ENCODE measurements at places on chromosomes 16 and 17. TPM values are rescaled to one million over a fixed set of nuclear protein-coding genes. Genes with fewer than 3 reads are reported as not detected.

Gene KRTAP4-11
- total RNA-seq = not detected

Gene CTRB1
- total RNA-seq = not detected

Gene CAMTA2
- total RNA-seq = 27.4 TPM

Gene TSNAXIP1
- 0.48 TPM for total RNA-seq

Gene KRTAP9-4
- 18.8 TPM for total RNA-seq

Gene CD300E
- total RNA-seq = not detected

Gene CPD
- 54.7 TPM for total RNA-seq

Gene ACSM5
- 2.8 TPM for total RNA-seq

Gene INCA1
- total RNA-seq = 0.73 TPM

Gene COX4I1
- total RNA-seq = 369 TPM

Gene MEFV
- total RNA-seq = not detected

Gene RPA1
- total RNA-seq = 27.6 TPM

Gene LGALS9
- total RNA-seq = 10.6 TPM

Gene CRHR1
- total RNA-seq = 0.76 TPM

Gene KLHL10
- total RNA-seq = not detected

Gene STXBP4
- 11.5 TPM for total RNA-seq

Gene UBTF
- total RNA-seq = 102 TPM

Gene RASD1
- total RNA-seq = 22.2 TPM

Gene ADAD2
- 2.4 TPM for total RNA-seq

Gene OTOP2
- not detected for total RNA-seq

Gene CLDN9
- total RNA-seq = not detected

Gene NPIPB4
- 99.1 TPM for total RNA-seq

Gene NPB
- not detected for total RNA-seq

Gene TMEM238L
- total RNA-seq = 2.0 TPM

Gene HAS3
- 6.0 TPM for total RNA-seq

Gene CDH1
- total RNA-seq = 203 TPM

Gene DHRS7C
- not detected for total RNA-seq

Gene LRRC37A
- 4.5 TPM for total RNA-seq

Gene TMIGD1
- not detected for total RNA-seq

Gene MARCHF10
- not detected for total RNA-seq

Gene PYCARD
- 125 TPM for total RNA-seq

Gene GNGT2
- not detected for total RNA-seq

Gene OR3A2
- 1.4 TPM for total RNA-seq

All from suprapubic skin (tissue), 4 donors.